Sigmoid colon (tissue), 7 donors: ENCODE measurements at places on chromosomes 3 and 15. TPM values are rescaled to one million over a fixed set of nuclear protein-coding genes. Genes with fewer than 3 reads are reported as not detected.
A peak's percentile ranks its signal among the peaks of the same experiment; 100 is the strongest.

- no peak for DNase-seq
Observed at GRCh38 chr3:71825551-71826283, 40.8 kb upstream of the PROK2 start.

DNA sequence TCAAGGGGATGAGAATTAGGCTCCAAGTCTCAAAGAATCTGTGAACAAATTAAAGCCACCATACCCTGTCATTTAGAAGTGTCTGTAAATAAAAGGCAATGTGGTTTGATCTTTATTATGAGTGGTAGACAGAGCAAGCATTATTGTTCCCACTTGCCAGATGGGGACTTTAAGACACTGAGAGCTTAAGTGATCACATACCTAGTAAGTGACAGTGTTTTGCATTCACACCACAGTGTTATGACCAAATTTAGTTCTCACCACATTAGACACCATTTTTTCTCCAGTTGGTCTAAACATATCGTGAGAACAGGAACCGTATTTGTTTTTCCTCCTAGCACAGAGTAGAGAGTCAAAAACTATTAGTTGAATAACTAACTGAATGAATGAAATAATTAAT lies 13.2 kb upstream of the ZBED2 start:
- no peak for DNase-seq

DNA sequence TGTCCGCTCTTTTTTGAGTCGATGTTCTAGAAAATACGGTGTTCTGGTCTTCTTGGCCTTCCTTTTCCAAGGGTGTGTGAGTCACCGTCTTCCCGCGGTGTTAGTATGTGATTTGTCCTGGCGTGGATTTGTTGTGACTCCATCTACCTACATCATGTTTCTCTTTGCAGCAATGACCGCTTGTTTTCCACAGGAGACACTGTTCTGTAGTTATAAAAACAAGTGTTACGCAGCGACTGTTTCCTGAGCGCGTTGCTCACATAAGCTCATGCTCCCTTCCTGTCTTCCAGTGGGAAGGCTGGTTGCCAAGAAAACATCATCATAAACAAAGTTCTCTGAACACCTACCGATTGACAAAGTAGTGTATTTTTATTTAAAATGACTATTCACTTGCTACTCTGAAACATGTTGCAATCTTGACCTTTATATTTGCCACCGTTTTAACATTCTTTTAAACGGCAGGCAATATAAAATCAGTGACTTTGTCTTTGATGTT lies 19.0 kb downstream of the USP13 start:
- DNase-seq: no peak

GRCh38 chr3:99532246-99532645 lies 106.1 kb upstream of the COL8A1 start:
- no peak for DNase-seq

GRCh38 chr15:24898715-24899272 lies 56.0 kb upstream of the SNRPN start:
- no peak for DNase-seq

DNA sequence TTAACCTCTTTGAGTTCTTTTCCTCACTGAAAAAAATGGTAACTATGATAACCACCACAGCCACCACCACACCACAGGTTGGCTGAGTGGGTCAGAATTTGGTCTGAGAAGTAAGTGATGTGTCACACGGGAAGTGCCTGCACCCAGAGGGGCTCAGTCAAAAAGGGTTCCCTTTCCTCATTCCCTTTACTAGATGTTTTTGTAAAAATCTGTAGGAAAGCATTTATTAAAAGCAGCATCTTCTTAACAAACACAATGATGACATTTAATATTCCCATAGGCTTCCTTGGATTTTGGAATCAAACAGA lies 23.2 kb downstream of the CFAP92 start:
- no peak for DNase-seq

- DNase-seq: peak; percentile 68
Observed at GRCh38 chr15:77870195-77871065, 207.1 kb downstream of the TBC1D2B start.

GRCh38 chr3:111210866-111211564 lies 139.4 kb downstream of the NECTIN3 start:
- no peak for DNase-seq

GRCh38 chr3:106116733-106117489 lies 248.1 kb upstream of the CBLB start:
- no peak for DNase-seq

- DNase-seq: no peak
Observed at GRCh38 chr15:82995938-82996337, 9.9 kb downstream of the RAMAC start.

GRCh38 chr15:41930867-41931222 lies 37.0 kb upstream of the SPTBN5 start:
- no peak for DNase-seq

GRCh38 chr3:14640734-14641133 lies 10.8 kb upstream of the CCDC174 start:
- DNase-seq: no peak

DNA sequence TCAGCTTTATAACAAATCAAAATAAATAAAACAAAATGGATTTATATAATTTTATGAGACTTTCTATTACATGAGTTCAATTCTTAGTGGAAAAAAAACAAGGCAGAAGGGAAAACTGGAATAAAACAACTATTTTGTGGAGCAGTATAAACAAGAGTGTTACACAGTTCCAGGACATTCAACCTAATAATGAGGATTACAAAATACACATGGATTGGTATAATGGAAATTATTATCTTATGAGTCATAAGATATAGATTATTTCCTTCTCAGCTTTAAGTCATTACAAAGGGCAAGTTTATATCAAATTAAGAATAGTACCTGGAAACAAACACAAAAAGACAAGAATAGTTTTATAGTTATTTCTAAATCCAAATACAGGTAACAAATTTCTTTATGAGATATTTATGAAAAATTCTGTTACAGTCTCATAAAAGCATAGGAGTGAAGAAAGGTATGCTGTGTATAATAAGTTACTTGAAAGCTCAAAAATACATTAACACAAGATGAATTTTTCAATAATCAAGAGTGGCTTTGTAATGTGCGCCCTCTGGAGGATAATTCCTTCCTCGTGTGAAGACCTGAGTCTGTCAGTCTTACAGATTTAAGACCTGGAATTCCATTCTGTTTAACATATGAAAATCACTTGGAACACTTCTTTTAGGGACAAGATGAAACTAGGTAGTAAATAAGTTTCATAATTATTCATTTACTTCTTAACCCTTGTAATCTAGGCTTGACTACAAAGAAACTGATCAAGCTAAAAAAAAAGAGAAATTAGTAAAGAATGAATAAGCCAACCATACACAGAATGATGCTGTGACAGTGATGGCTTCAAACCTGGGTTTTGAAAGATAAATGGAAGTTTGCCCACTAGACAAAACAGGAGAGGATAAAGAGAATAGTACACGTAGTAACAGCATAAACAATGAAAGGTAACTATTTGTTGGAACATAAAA lies 9.5 kb downstream of the COPS2 start:
- no peak for DNase-seq

- DNase-seq: no peak
Observed at GRCh38 chr3:169286214-169286613, 377.3 kb downstream of the MECOM start.

DNA sequence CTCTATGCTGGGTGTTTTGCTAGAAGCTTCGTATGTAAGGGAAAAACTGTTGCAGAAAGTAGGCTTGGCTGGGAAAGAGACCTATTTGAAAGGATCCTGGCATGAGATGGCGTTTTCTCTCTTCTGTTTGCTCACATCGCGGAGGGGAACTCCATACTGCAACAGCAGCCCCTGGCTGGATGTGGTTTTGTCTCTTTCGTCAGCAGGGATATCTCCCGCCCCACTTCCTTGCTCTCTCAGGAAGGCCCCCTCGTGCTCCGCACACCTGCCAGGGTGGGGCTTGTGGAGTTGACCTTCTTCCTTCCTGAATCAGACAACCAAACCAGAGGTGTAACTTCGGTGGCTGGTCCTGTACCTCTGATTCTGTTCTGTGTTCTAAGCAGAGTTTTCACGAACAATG lies 26.4 kb upstream of the MYZAP start:
- no peak for DNase-seq

- DNase-seq: no peak
Observed at GRCh38 chr15:96038131-96038530, 292.4 kb upstream of the NR2F2 start.

- no peak for DNase-seq
Observed at GRCh38 chr3:77227567-77227966, 187.7 kb downstream of the ROBO2 start.

FETUB gene
- not detected for total RNA-seq

NPAP1 gene
- total RNA-seq: not detected

TEX9 gene
- total RNA-seq: 5.7 TPM

ARID3B gene
- 3.3 TPM for total RNA-seq

SI gene
- total RNA-seq: not detected

TNNC1 gene
- 0.99 TPM for total RNA-seq

PTPN23 gene
- total RNA-seq: 11.4 TPM

CX3CR1 gene
- 0.16 TPM for total RNA-seq

SEC61A1 gene
- 63.1 TPM for total RNA-seq

FAM81A gene
- total RNA-seq: 1.8 TPM

ZPLD1 gene
- total RNA-seq: 0.36 TPM

TRPM1 gene
- not detected for total RNA-seq

PLA2G4D gene
- total RNA-seq: not detected

SQOR gene
- 60.4 TPM for total RNA-seq

CERS3 gene
- 0.49 TPM for total RNA-seq
